NCI-H146 (cell line): ENCODE measurements at places on chromosomes 16 and 17.

- no peak for DNase-seq
These were observed 713 bp downstream of the KNOP1 start for GRCh38 chr16:19717314-19717713.

GRCh38 chr17:76199469-76199868, 40.8 kb downstream of the RNF157 start:
- no peak for DNase-seq

DNA sequence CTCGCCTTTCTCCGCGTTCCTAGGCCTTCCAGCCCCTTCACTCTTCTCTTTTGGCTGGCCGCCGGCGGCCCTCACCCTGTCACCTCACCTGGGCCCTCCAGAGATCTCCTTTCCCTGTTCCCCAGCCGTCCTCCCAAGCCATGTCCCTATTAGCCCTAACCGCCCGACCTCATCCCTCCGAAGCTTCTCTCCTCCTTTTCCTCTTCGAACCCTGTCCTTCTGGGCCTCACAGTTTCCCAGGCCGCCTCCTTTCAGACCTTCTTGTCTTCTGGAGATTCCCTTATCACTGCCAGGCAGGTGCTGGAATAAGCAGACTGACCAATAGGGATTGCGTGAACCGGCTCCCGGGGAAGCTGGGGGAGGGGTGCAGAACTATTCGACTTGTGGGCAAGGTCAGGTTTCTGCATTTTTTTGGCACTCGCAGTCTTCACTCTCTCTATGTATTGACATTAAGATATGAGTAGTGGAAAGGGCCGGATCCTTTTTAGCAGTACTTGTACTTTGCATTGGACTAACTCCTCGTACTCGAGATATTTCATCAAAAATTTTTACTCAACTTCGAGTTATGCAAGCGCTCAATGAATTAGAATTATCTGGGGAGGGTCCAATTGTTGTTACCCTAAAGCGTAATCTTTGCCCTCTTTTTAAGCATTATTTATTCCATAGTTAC, 690 bp downstream of the RHOT1 start:
- DNase-seq, result peak; percentile 73

DNA sequence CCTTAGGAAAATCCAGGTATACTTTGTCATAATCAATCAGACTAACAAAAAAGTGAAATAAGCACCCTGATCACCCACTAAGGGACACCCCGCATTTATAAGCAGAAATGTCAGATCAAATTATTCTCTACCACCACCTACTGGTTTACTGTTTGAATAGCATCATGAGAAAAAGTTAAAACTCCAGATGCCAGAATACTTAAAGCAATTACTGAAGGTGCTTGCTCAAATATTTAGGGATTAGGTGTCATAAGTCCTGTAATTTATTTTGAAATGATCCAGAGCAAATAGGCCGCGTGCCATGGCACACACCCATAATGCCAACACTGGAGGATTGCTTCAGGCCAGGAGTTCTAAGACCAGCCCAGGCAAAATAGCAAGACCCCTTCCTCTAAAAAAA, 2.3 kb downstream of the TOP2A start:
- peak; percentile 14 for DNase-seq

- DNase-seq, result peak; percentile 62
These were observed 90.8 kb upstream of the TOB1 start for GRCh38 chr17:50956750-50957523.

DNA sequence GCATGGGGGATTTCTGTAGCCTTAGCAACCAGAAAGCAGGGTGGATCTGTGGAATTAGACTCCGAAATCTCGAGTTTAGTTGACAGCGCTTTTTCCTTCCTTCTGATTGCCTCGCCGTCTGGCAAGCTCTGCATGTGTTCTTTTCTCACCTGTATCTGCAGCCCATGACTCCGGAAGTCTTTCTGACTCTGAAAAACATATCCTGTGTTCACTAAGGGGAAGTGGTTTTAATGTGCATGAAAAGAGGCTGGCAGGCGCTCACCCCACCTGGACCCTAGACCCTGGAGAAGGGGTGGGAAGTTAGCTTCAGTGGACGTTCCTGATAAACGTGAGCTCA, 158.5 kb downstream of the RPTOR start:
- no peak for DNase-seq

DNA sequence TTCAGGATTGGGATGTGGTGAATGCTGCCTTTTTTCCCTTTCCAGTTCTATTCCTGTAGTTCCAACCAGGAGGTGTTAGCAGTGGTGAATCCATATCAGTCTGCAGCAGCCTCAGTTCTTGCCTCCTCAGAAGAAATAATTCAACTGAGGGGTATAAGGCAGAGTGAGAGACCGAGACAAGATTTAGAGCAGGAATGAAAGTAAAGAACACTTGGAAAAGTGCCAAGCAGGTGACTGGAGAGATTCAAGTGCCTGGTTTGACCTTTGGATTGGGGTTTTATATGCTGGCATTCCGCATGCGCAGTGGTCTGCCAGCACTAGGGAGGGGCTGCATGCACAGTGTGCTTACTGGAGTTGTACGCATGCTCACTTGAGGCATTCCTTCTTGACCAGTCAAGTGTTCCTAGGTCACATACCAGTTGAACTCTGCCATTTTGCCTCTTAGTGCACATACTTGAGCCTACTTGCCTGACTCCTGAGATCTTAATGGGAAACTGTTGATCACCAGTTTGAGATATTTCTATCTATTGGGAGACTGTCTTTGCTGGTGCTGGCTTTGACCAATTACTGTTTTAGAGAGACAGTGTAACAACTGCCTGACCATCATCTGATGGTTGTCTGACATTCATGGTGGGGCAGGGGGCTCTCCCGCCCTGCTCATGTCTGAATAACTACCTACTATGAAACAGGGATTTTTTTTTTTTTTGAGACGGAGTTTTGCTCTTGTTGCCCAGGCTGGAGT, 680 bp upstream of the CCL15 start:
- DNase-seq, result peak; percentile 4

GRCh38 chr16:58337090-58337444, 42.2 kb upstream of the PRSS54 start:
- no peak for DNase-seq

DNA sequence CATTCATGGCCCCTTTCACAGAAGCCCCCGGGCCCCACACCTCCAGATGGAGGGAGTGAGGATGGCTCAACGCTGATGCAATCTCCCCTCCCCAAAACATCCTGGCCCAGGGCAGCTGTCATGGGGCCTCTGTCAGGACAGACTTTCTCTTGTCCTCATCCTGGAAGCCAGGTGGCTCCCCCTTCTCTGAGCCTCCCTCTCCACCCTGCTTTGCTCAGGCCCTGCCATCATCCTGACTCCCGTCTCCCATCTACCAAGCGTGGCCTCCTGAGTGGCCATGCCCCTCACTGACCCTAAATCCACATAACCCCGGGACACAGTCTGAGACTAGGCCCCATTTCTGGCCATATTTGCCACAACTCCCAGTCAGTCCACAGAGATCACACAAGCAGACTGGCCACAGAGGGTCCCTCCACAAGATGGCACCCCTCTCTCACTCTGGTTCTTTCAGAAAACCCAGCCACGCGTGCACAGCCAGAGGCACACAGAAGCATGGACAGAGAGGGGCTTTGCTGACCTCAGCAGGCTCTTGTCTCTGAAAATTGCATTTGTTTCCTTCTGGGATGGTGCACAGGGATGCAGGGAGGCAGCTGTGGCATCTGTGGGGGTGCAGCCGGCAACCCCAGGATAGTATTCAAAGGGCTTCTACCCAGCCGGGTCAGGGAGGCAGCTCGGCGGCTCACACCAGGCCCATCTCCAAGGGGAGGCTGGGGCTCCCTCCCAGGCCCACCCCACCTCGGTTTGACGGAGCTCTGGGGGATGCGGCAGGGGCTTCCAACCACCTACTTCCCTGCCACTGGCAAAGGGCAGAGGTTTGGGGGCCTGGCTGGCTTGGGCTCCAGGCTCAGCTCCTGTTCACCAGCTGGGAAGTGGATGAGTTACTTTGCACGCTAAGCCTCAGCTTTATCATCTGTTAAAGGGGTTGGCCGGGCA, 16.9 kb downstream of the DOC2B start:
- no peak for DNase-seq

DNA sequence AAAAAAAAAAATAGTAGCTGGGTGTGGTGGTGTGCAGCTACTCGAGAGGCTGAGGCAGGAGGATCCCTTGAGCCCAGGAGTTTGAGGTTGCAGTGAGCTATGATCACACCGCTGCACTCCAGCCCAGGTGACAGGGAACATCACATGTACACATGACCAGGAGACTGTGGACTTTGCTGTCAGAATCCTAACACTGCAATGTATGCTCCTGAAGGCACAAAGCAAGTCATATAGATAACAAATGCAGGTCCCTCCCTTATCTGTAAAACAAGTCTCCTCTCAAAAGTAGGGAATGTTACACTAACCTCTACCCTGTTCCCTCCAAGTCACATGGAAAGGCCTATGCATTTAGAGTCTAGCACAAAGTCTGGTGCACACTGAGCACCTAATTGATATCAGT, 48.5 kb downstream of the ARHGAP17 start:
- DNase-seq, result no peak

GRCh38 chr16:69669577-69669976, 56.8 kb downstream of the NQO1 start:
- no peak for DNase-seq

GRCh38 chr17:50696365-50696879, 11.3 kb downstream of the ANKRD40 start:
- no peak for DNase-seq

GRCh38 chr17:37774504-37774903, 29.6 kb upstream of the HNF1B start:
- no peak for DNase-seq

GRCh38 chr16:86101137-86101896, 202.4 kb downstream of the IRF8 start:
- DNase-seq, result no peak

DNA sequence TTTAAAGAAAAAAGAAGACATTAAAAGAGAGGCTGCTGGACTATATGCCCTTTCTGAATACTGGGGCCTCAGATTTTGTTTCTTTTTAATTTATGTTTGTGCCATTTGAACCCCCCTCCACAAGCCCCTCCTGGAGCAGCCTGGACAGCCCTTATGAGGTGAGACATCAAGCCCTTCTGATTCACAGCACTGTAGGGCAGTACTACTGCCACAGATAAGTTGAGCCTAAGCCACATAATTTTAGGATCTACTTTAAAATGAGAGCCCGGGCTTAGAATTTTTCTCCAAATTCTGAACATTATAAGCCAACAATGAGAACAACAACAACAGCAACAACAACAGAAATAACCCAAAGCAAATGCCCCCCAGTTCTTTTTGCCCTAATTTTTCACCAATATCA, 256.9 kb upstream of the SALL1 start:
- DNase-seq, result no peak

GRCh38 chr16:85028685-85029407, 1.3 kb downstream of the KIAA0513 start:
- DNase-seq, result peak; percentile 10

GRCh38 chr17:65688307-65688706, 126.9 kb upstream of the AXIN2 start:
- no peak for DNase-seq

DNA sequence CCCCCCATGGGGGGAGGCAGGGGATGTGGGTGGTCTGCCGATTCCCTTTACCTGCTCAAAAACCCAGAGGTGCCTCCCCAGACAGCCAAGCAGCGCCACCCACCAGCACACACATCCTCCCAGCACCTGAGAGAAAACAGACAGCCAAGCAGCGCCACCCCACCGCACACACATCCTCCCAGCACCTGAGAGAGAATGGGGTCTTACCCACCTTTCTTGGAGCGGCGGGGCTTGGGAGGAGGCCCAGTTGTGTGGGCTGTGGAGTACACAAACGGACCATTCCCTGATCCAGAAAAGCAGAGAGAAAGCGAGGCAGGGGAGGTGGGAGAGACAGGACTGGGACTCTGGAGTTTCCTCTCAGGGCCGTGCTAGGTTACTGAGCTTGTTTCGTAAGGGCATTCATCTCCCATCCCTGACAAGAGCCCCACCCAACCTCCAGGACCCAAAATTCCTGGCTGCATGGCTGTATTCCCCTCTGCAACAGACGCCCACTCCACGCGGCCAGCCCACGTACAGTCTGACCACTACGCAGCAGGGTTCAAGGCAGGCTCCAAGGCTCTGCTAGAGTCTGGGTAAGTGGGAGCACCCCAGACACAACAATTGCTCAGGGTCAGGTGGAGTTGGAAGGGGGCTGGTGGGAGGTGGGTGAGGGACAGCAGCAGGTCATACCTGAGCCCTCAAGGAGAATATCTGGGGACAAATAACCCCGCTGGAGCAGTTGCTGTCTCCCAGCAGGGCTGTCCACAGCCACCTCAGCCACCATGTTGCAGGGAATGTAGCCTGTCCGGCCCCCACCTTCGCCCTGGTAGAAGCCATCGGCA, 22.3 kb downstream of the TSPOAP1 start:
- DNase-seq, result no peak

DNA sequence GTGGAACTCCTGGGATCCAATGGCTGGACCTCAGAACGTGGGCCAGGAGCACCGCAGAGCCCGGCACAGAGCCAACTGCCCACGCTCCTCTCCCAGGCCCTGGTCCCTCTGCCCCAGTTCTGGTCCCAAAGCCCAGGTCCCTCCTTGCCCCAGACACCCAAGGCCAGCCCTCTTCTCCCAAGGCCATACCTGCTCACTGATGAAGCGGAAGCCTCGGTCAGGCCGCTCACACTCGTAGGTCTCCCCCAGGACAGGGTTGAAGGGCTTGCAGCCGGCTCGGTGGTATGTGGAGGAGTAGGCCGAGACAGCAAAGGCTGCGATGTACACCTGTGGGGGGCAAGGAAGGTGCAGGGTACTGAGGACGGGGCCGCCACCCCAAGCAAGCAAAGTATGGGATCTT, 8.5 kb downstream of the OSBPL7 start:
- DNase-seq, result no peak

- DNase-seq, result peak; percentile 17
These were observed 239.4 kb upstream of the CPHXL start for GRCh38 chr16:75965504-75966374.

DNA sequence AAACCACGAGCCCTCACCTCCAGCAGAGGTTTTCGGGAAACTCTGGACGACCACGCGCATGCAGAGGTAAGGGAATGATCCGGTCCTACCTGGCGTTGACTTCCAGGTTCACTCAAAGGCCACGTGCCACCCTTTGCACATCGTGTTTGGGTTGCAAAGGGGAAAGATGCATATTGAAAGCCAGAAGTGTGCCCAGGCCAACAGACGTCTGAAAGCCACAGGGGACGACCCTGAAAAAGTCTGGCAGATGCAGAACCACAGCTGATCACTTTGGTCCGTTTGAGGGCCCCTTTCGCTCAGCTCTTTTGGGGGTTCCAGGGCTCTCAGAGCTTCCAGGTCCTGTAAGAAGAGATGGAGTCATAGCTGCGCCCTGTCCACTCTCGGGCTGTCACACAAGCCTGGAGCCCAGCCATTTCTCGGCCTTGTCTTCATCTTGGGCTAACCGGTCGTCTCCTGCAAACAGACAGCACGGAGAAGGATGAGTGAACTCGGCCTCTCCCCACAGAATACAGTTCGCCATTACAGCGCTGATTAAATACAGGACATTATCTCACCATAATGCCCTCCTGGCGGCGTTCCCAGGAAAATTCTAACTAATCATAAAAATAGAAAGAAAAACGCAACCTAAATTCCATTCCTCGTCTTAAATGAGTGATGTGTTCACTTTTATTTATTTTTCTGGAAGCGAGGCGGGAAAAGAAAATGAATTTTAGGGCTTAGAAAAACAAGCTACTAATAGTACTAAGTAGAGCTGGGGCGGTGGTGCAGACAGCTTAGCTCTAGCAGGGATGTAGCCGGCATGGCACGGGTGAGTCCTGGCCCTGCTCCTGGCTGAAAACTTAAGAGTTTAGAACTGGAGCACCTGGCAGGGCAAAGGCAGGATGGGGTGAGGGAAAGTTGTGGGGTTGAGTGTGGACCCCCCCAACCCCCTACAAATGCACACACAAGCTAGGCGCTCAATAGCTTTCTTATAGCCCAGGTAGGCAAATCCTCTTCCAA, 45.5 kb upstream of the ZFHX3 start:
- DNase-seq, result peak; percentile 2
